Stimulated activated CD8-positive, alpha-beta memory T cell treated with anti-CD3 and anti-CD28 coated beads, Interleukin-7, amount 100 ng/mL, for 4 hours (primary cell): ENCODE measurements at places on chromosomes 5 and 9.

GRCh38 chr9:114898741-114899140, 31.6 kb downstream of the TNFSF8 start:
- peak; percentile 67 for DNase-seq

GRCh38 chr9:98136489-98136888, 17.5 kb upstream of the TRIM14 start:
- no peak for DNase-seq

DNA sequence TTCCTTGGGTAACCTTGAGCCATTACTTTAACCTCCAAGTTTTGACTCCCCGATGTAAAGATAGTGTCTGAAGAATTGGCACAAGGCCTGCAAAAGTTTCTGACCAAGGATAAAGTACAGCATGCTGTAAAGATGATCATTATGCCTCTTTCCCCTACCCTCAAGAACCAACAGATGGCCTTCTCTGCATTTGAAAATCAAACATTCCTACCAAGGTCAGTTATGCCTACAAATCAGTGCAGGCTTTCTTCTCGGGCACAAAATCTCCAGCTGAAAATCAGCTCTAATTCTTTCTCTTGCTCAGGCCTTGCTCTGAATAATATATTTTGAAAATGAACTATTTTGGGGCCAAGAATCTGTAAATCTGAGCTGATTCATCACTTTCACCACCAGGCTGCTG, 59.7 kb downstream of the PPP2R2B start:
- DNase-seq = no peak

- DNase-seq = no peak
These were observed 22.7 kb upstream of the UGCG start for GRCh38 chr9:111873901-111874300.

GRCh38 chr5:143964919-143965318, 153.0 kb downstream of the HMHB1 start:
- no peak for DNase-seq

GRCh38 chr9:99929652-99930051, 23.2 kb downstream of the STX17 start:
- DNase-seq = no peak

- DNase-seq = no peak
These were observed 694.8 kb downstream of the SEMA5A start for GRCh38 chr5:8851101-8851500.

GRCh38 chr5:133371371-133372155, 240.8 kb downstream of the FSTL4 start:
- no peak for DNase-seq

- no peak for DNase-seq
These were observed 16.4 kb downstream of the CSF1R start for GRCh38 chr5:150069672-150070627.

DNA sequence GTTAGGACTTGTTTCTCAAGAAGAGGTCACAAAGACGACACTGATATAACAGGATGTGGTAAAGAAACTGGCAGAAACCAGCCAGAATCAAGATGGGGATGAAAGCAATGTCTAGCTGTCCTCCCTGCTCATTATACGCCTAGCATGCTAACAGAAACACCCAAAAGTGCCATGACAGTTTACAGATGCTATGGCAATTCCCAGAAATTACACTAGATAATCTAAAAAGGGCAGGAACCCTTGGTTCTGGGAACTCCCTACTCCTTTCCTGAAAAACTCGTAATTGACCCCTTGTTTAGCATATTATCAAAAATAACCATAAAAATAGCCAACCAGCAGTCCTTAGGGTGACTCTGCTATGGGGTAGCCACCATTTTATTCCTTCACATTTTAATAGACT, 10.9 kb upstream of the MRPS30 start:
- no peak for DNase-seq

- DNase-seq = no peak
These were observed 263.3 kb downstream of the TMEM167A start for GRCh38 chr5:82813861-82814260.

DNA sequence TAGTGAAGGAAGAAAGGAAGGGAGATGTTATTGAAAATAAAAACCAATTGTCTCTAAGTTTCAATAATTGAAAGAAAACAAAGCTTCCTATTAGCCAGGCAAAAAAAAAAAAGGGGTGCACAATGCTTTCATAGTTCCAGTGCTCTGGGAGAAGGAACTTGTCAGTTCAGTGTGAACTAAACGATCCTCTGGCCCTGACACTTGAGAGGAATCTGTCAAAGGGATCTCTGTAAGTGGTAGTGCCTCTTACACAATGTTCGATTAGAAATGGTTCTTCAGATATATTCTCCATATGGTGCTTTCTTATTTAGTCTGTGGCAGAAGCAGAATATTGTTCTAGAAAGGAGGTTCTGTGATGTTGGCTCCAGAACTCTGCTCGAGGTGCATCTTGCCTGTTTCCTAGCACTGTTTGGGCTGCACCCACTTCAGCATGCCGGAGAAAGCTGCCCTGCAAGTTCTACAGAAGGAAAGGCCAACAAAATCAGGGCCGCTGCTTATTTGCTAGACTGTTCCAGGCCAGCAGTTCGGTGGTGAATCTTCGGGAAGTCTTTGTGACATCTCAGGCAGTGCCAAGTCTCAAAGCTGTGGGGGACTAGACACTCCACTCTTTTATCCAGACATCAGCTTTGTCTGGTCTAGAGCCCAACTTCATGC, 90.9 kb downstream of the PIK3R1 start:
- no peak for DNase-seq

- no peak for DNase-seq
These were observed 356.9 kb downstream of the SLIT3 start for GRCh38 chr5:168944004-168944403.

DNA sequence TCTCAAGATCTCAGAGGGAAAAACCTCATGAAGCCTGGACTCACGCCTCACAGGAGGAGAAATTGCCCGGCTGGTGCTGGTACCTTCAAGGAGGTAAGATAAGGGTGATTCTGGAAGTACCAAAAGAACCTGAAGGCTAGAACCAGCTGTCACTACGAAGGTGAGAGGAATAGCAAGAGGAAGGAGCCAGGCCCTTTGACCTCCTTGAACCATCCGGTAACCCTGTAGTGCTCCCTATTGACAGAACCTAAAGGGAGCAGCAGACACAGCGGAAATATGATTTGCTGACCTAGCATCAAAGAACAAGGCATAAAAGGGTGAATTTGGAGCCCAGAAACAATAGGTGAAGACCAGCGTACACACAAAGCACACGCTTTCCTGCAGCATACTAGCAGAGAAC, 92.2 kb downstream of the DOCK8 start:
- peak; percentile 34 for DNase-seq

DNA sequence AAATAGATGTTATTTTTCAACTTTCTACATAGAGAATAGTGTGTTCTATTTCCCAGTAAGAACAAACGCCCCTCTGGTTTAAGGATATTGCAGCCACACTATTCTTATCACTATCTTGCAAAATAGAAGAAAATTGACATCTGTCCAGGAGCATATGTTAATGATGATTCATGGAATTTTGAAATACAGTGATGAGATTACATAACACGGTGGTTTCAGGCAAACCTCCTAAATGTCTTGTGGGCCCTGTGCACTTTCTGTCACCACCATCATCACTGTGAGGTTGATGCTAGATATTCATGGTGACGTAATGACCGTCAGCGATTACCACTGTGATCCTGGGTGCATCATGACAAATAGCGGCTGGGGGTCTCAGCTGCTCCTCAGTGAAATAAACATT, 48.1 kb downstream of the CFAP90 start:
- no peak for DNase-seq

DNA sequence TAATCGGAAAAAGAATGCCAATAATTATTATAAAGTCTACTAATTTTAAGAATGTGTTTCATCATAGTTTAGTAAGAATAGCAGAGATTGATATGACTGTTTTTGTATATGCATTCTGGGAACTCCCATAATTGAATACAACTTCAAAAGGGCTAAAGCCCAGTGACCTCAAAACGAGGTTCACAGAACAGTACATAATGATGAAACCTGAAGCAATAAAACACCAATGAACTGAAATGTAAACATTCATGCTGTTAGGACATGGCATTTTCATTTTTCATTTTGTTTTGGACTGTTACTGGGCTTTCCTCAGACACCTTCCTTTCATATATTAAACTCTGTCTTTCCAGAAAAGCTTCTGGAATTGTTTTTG, 684 bp upstream of the JMY start:
- no peak for DNase-seq

DNA sequence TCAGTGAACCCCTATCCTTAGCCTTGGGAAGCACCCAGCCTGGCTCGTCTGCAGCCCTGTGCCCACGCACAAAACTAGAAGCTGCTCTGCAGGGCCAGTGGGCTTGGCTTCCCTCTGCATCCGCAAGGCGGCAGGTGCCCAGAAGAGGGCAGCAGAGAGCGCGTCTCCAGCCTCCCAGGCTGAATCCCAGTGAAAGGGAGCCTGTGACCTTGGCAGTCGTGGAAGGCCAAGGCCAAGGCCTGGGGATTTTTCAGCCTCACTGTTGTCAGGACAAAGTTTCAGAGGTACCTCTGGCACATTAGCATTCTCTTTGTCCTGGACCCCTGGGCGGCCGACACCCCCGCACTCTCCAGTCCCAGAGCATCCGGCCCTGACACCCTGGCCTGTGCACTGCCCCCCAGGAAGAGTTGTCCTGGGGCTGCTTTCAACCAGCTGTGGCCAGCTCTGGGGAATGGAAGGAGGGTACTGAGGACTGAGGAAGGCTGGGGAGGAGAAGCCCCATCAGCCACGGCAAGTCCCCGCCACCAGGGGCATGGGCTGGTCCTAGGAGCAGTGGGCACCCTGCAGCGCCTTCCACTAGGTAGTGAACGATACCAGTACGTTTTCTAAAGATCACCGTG, 63.6 kb upstream of the IL17B start:
- peak; percentile 48 for DNase-seq

DNA sequence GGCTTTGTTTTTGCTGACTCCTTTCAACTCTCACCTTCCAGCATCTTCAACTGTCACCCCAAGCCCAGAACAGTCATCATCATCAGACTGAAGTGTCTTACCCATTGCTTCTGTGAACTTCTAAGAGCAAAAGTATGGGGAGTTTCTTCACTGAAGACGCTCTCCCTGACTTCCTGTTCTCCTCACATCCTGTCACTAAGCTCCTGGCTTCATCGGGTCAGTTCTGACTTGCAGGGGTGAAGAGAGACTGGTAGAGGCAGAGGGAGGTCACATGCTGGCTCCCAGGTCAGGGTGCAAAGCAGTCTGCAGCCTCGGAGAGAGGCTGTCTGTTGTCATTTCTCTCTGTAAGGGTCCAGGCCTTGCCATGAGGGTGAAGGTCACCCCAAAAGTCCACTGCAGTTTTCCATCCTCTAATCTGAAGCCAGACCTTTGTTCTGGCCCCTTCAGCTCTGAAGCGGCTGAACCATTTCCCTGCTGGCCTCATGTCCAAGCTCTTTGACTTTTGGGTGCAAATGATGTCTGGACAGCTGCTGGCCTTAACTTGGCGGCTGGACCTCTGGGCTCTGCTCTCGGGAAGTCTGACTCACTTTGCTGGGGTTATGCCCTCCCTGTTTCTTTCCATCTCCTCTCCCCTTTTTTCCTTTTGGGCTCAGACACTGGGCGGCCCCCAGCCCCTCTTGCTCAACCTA, 305.0 kb downstream of the RAB3C start:
- DNase-seq = no peak

DNA sequence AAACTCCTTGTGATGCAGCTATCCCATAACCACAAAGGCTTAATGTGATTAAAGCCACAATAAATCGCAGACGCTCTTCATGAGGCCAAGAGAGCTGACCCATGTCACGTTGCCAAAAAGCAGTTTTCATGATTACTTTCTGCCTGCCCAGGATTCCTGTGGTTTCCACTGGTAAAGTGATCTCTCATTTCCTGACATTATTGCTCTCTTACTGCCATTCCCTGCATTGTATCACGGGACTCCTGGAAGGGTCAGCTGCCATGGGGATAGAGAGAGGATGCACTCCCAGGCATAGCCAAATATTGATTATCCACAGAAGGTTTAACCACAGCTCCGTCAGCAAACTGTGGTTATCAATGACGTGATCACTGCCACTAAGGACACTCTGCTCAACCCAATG, 103.8 kb upstream of the SLC1A3 start:
- DNase-seq = no peak

GRCh38 chr5:130720355-130720754, 444.7 kb downstream of the HINT1 start:
- no peak for DNase-seq

- DNase-seq = no peak
These were observed 18.8 kb upstream of the HSD17B3 start for GRCh38 chr9:96320749-96321280.

DNA sequence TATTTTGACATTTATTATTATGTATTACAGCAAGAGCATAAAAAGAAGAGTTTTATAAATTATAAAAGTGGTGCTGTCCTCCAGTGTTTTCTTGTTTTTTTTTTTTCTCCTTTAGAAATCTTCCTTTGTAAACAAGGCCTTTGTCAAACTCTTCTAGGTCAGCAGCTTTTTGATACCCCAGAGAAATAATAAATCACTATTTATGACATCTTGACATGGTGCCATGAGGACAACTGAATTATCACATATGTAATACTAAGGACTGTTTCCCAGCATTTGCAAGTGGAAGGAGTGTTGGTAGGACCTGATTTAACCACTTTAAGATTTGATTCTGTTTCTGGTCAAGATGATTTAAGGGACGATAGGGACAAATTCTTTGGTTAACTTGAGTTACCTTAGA, 4.6 kb downstream of the SMARCA2 start:
- DNase-seq = no peak

GRCh38 chr9:117459913-117460312, 45.1 kb upstream of the ASTN2 start:
- no peak for DNase-seq

GRCh38 chr5:139912158-139912557, 116.5 kb downstream of the PSD2 start:
- DNase-seq = no peak

DNA sequence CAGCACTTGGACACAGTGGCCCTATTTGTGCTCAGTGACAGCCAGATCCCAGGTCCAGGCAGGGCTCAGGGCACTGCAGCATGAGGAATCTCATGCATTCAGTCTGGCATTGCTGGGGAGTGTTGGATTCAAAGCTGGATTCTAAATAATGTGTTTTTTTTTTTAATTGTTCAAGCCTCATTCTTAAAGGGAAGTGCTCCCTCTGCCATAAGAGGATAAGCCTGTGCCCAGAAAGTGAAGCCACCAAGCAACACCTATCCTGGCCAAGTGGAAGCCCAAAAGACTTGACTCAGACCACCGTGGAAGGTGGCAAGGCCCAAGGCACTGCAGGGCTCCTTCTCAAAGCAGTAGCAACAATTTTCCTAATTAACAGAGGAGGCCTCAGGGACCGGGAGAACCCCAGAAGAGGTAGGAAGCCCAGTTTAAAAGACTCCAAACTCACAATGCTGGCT, 135.6 kb downstream of the ACTL7B start:
- DNase-seq = no peak

- DNase-seq = no peak
These were observed 10.9 kb upstream of the RHOBTB3 start for GRCh38 chr5:95720094-95720786.

- DNase-seq = no peak
These were observed 18.9 kb downstream of the CSF1R start for GRCh38 chr5:150067405-150067960.
